ENCODE measurements at places on chromosomes 5 and 9.

- no peak for DNase-seq
These were observed 275.0 kb downstream of the PLK2 start for GRCh38 chr5:58184910-58185309.

- DNase-seq: no peak
These were observed 603 bp downstream of the PPIP5K2 start for GRCh38 chr5:103120607-103121200.

DNA sequence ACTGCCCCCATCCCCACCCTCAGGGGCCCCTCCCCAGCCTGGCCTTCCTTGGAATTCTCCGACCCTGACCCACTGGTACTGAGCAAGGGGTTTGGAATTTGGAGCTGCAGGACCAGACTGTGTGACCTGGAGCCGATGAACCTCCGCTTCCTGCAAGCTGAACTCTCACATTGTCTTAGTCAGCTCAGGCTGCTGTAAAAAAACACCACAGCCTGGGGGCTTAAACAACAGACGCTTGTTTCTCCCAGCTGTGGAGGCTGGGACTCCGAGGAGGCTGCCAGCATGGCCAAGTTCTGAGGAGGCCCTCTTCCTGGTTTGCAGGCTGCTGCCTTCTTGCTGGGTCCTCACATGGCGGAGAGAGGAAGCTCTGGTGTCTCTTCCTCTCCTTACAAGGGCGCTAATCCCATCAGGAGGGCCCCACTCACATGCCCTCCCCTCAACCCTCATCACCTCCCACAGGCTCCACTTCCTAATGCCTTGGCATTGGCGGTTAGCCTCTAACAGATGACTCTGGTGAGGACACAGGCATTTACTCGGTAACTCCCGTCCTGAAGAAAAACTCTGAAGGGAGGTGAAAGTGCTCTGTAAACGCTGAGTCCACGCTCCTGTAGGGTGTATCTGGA lies 42.4 kb downstream of the C5orf15 start:
- DNase-seq: no peak

- no peak for DNase-seq
These were observed 3.4 kb downstream of the GARNL3 start for GRCh38 chr9:127267793-127268525.

DNA sequence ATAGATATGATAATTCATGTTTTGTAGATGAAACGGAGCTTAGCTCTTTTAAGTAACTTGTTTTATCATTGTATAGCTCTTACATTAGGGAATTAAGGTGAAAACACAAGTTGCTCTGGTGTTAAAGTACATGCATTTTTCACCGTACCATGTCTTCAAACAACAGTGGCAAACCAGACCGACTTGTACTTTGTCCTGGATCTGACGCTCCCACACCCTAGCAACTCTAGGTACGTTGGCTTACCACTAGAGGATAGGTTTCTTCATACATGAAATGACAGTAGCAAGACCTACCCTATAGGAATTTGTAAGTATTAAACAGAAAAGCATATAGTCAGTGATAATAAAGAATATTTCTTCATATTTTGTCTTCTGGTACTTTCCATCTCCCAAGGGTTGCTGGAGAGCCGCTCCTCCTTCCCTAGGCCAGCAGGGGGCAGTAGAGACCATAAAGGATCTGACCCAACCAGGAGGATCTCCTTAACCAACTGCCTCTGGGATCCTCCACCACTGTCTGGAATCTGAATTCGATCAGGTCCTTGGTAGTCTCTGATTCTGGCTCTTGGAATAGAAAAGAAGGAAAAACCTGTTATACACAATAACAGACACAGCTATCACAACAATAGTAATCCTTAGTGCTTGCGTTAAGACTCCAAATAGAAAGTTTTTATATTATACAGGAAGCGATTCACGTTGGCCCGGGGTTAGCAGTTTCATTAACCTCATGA lies 136.7 kb downstream of the CAVIN4 start:
- peak; percentile 72 for DNase-seq

DNA sequence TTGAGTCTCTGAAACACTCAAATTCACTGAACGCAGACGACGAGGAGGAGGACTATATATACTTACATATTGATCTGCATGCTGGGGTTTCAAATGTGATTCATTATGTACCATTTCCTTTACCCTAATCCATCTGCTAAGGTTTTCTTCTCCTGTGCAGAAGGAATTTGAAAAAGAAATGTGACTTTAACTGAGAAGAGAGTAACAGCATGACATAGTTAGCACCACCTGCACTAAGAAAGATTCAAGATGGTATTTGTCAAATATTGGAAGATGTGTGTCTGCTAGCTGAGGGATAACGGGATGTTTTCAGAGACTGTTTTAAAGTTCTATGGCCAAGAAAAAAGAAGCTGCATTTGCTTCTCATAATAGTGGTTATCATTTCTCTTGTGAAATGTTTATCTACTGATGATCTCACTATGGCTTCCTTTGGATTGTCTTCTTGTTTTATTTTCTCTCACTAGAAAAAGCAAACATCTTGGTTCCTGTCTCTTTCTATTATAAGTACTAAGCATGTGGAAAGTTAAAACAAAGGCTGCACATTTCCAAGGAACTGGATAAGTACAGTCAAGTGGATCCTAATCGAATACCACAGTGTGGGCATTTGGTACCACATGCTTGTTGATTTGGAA lies 89.8 kb upstream of the TLE4 start:
- DNase-seq: no peak

DNA sequence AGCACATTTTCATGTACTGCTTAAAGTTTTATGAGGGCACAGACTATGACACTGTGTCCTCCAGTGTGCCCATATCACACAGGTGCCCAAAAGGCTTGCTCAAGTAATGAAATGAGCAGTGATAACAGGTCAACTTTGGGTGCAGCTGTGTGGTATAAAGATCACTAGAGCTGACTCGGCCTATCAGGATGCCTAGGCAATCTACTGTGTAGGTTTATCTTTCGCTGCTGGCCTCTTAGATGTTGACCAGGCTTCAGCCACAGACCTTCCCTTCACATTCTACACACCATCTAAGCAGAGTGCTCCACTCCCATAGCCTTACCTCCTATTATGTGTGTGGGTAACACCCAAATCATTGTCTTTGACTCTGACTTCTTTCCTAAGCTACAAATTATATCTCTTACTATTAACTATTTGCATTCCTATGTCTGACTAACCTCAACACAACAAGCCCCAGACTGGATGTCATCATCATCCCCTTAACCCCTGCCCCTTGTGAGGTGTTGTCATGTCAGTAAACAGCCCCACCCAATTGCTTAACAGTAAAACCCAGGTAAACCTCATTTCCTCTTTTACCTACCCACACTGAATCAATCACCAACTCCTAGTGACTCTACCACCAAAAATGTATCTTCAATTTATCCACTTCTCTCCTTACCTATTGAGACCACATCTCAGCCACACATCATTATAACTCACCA lies 2.5 kb downstream of the SREK1IP1 start:
- no peak for DNase-seq

- DNase-seq: no peak
These were observed 410.2 kb upstream of the SLC30A5 start for GRCh38 chr5:68683632-68684036.

GRCh38 chr5:14696057-14696456 lies 31.5 kb downstream of the OTULIN start:
- DNase-seq: no peak

DNA sequence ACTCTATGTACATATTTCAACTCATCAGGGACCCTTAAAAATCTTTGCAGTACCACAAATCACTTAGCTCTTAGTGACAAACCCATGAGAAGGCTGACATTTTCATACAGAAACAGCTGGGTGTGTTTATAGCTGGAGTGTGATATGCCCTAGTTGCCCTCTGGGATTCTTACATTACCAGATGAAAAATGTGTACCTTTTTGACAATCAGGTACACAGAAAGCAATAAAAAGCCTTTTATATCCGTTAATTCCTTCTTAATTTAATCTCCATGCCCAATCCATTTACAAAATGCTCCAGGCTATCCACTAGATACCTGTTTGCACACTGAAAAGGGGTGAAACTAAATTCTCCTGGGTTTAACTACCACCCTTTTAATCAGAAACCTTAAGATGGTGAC lies 222.9 kb downstream of the KIAA0825 start:
- DNase-seq: peak; percentile 37

GRCh38 chr9:36116593-36116992 lies 19.9 kb upstream of the GLIPR2 start:
- no peak for DNase-seq

DNA sequence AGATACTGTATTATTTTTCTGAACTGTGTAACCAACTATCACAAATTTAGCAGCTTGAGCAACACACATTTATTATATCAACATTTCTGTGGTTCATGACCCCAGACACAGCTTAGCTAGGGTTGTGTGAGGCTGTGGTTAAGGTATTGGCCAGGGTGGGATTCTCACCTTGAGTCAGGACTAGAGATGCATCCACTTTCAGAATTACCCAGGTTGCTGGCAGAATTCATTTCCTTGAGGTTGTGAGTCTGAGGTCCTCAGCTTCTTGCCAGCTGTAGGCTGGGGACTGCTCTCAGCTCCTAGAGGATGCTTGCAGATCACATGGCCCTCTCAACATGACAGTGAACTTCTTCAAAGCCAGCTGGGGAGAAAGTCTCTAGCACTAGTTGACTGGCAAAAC lies 122.5 kb upstream of the RASGRF2 start:
- DNase-seq: no peak

GRCh38 chr9:105053209-105053652 lies 125.3 kb upstream of the ABCA1 start:
- DNase-seq: no peak

DNA sequence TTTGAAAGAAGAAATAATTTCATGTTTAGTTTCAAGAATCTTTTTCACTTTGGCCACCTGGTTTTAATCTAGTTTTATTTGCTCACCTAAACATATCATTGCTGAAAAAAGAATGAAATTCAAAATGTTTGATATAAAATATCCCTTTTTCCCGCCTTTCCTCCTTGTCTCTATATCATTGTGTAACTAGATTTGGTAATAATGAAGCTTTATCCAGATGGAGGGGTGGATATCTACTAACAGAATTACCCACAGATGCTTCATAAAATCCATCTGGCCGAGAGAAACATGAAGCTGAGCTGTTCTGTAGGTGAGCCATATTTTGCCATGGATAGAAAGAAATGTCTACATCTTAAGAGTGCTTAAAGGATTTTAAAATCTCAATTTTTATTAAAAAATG lies 214.7 kb downstream of the ICE1 start:
- peak; percentile 37 for DNase-seq

DNA sequence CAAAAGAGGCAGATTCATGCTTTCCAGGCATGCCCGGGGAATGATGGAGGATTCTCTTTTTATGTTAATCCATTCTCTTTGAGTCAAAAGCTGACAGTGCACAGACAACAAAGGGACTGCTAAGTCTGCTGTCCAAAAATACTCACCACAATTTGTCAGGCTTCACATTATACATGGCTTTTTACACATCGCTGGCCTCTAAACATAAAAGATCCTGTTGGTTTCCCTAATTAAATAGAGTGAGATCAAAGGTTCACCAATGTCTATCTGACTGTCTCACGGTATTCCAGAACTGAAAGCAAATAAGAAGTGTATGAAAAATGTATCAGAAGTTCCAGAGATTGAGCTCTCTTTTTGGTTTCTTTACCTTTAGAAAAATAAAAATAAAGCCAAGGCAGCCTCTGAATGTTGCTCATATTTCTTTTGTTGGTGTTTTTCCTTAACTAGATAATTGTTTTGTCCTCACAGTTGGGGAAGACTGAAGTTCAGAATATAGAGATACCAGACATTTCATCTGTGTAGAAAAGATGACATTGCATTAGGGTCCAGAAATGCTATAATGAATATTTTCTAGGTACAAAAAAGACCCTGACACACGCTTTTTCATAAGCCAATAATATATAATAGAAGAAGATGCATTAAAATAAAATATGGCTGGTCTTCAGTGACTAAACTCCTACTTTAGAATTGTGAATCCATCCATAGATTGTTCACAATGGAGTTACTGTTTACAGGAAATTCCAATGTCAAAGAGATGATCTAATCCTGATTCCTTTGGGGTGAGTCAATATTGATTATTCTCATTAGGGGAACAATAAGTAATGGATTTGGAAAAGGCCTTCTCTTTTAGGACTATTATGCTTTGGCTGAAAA lies 688.2 kb upstream of the CDH6 start:
- DNase-seq: no peak

- no peak for DNase-seq
These were observed 2.9 kb downstream of the HIGD2A start for GRCh38 chr5:176391479-176391878.

DNA sequence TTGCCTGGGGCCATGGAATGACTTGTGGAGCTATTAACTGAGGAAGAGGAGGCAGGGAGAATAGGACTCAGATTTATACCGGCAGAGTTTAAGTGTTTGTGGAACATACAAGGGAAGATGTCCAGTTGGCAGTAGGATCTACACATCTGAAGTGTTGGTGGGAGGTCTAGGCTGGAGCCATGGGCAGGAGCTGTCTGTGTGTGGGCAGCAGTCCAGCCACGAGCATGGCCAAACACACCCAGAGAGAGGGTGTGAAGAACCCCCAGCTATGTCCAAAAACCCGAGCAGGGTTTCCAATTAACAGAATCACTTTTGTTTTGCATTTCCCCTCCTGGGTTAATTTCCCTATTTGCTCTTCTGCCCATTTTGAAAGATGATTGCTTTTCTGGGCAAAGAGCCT lies 393.7 kb downstream of the CDK5RAP2 start:
- no peak for DNase-seq

- no peak for DNase-seq
These were observed 153.1 kb downstream of the DROSHA start for GRCh38 chr5:31378838-31379237.

GRCh38 chr5:65141493-65141892 lies 340.2 kb downstream of the ADAMTS6 start:
- peak; percentile 28 for DNase-seq

DNA sequence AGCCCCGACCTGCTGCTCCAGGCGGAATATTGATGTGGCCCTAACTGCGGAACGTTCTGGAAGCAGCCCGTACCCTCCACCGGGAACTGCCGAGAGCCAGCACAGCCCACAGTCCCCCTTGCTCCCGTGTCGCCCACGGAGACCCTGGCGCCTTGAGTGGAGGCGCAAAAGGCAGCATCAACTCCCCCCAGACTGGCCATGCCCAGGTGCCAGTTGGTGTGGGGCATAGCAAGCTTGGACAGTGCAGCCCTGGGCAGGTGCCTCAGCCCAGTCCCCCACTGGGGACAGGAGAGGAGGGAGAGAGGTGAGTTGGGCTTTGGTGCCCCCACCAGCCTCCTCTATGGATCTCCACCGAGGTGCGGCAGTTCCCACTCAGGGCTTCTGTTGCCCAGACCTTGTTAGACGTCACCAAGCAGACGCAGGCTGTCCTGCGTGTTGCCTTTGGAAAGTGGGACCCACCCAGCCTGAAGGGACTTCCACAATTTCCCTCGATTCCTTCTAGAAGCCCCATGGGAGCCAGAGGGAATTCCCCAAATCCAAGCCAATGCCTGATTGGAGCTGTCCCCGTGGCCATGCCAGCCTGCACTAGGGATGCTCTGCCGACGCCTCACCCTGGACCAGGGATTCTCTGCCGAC lies 19.8 kb upstream of the NRARP start:
- no peak for DNase-seq

- DNase-seq: no peak
These were observed 75.4 kb upstream of the TBC1D2 start for GRCh38 chr9:98330831-98331230.

- no peak for DNase-seq
These were observed 39.6 kb upstream of the TRIM36 start for GRCh38 chr5:115209279-115209678.

- no peak for DNase-seq
These were observed 186.0 kb downstream of the NR2F1-AS1 start for GRCh38 chr5:93395010-93395409.

- DNase-seq: no peak
These were observed 7.2 kb downstream of the ANKHD1 start for GRCh38 chr5:140408750-140409241.
